NCI-H1092 (cell line): ENCODE measurements at places on chromosomes 4 and X.

- peak; percentile 62 for DNase-seq
Measured at GRCh38 chr4:7295197-7295910, 103.0 kb downstream of the SORCS2 start.

DNA sequence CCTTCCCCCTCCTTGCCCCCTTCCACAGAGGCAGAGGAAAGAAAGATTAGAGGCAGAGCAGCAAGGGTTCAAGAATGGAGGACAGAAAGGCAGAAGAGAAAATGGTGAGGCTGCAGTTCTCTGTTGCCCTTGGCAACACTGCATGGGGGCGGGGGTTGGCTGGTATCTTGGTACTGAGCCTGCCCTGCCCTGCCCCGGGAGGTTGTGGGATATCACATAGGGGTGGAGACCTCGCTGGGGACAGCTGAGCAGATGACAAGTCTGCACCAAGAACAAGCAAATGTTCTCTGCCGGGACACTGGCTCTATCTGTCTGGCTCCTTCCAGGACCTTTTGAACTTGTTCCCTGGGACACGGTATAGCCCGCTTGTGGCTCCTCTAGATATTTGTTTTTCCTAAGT is 39.8 kb downstream of the NHS start:
- DNase-seq: no peak

DNA sequence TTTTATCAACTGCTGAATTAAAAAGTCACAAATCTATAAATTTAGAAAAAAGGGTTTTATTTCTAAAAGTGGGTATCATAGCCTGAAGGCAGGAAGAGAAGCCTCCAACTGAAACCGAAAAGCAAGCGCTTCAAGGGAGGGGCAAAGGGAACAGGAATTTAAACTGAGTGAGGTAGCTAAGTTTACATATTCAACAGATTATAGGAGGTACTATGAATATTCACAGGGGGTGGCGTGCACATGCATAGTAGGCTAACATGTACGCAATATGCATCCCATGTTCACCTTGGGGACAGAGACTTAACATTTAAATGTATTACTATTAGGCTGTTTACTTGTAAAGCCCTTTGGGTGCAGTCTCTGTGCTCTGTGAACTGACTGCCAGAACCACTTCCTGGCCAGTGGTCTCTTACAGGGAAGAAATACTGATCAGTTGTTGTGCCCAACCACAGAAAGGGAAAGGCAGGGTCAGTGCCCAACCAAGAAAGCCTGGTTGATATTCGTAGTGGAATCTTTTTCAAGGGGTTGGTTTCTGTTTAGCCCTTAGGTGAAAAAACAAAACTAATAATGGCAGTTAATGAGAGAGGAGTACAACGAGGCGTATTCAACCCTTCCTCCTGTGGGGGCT is 168.7 kb upstream of the GALNTL6 start:
- DNase-seq: no peak

GRCh38 chr4:5078009-5078408 is 26.7 kb downstream of the STK32B start:
- DNase-seq: no peak

- no peak for DNase-seq
Measured at GRCh38 chr4:2482693-2483092, 13.8 kb downstream of the RNF4 start.

- DNase-seq: no peak
Measured at GRCh38 chr4:165839615-165840333, 33.3 kb upstream of the TLL1 start.

DNA sequence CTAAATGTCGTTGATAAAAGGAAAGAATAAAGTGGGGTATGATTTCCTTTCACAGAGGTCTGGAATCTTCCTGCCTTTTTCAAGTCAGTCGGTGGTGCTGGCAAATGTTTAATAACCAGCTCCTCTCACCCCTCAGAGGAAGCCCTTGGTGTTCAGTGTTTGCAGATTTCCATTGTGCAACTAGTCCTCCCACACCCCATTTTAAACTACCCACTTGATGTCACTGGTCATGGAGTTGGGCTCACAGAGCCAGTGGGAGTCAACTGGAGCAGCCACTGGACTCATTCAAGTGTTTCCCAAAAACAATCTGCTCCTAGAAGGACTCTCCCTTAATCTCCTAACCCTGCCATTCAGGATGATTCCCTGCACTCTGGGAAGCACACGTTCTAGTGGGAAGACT is 149.2 kb downstream of the PTTG2 start:
- DNase-seq: no peak

DNA sequence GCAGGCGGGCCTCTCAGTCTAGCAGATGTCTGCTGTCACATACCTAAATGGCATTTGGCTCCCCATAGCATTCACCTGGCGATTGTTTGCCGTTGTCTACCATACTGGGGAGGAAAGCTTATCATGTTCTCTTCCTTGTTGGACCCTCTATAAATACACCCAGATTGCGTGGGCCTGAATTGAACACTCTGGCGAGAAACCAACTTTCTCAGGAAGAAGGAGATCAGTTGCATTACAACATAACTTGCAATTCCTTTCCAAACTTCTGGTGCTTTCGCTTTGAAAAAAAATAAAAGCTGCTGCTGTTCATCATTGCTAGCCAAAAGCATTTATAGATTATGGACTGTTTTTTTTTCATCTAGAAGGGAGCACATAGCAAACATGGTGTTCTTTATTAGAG is 230.0 kb upstream of the GPC4 start:
- DNase-seq: no peak

DNA sequence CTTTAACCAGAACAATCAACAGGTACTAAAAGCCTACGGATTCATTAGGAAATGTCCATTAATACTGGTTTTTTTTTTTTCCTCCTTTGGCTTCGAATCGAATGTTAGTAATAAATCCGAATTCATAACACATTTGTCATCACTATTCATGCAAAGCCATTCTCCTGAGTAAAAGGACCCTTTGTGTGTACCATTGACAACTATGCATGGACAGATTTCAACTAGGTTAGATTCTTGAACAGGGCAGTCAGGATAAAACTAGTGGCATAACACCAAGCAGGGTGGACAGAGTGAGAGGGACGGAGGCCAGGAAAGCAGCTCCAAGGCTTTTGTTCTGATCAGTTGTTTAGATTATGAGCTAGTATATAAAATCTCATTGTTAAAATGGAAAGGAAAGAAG is 1722.0 kb upstream of the TENM3 start:
- DNase-seq: no peak

- no peak for DNase-seq
Measured at GRCh38 chrX:45143455-45143854, 57.2 kb downstream of the DIPK2B start.

DNA sequence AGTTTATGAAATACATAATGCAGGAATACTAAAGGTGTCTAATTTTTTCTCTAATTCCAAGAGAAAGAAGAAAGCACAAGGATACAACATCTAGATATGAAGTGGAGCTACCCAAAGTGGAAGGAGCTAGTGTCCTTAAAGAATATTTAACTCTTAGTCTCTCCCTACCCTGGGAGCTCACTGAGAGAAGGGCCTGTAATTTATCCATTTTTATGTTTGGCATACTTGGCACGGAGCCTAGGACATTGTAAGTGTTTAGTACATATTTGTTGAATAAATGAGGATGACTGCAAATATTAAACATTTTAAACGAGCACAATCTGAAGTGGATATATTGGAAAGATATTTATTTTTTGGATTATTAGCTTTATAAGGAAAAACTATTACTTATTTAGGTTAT is 674.8 kb downstream of the IQCM start:
- DNase-seq: no peak

DNA sequence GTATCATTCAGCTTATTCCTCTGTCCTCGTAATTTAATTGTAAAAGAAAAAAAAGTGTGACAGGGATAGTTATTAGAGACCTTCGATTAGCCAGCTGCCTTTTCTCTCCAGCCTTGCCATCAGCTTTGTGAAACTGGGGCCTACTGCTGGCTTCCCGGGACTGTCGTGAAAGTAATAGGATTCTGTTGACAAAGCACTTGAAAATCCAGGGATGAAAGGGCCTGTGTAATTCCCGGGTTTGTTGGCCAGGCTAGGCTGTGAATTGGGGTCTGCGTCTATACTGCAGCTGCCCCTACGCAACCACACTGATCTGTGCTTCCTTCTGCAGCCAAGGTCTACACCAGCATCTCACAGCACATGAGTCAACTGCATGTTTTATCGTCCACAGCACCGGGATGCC is 120.4 kb upstream of the SCML1 start:
- DNase-seq: peak; percentile 89

DNA sequence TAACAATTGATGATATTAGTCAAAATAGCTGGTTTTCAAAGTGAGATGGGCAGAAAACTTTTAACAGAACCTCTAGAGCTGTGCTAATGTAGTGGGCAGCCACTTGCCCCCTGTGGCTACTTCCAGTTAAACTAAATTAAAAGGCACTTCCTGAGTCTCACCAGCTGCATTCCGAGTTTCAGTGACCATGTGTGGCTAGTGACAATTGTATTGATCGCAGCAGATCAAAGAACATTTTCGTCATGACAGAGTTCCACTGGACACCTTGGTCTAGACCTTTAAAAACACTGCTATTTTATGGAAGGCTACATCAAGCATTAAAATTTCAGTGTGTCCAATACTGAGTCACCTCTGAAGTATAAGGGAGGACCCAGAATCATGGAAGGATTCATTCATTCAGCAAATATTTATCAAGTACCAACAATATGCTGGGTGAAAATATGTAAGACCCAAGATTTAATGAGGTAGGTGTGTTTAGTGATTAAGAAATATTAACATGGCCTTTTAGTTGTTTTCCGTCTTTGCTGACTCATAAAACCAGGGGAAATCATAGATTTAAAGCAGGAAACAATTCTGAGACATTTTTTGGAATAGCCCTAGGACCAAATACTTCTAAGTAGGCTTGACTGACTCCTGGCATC is 5.1 kb upstream of the FAT1 start:
- no peak for DNase-seq

DNA sequence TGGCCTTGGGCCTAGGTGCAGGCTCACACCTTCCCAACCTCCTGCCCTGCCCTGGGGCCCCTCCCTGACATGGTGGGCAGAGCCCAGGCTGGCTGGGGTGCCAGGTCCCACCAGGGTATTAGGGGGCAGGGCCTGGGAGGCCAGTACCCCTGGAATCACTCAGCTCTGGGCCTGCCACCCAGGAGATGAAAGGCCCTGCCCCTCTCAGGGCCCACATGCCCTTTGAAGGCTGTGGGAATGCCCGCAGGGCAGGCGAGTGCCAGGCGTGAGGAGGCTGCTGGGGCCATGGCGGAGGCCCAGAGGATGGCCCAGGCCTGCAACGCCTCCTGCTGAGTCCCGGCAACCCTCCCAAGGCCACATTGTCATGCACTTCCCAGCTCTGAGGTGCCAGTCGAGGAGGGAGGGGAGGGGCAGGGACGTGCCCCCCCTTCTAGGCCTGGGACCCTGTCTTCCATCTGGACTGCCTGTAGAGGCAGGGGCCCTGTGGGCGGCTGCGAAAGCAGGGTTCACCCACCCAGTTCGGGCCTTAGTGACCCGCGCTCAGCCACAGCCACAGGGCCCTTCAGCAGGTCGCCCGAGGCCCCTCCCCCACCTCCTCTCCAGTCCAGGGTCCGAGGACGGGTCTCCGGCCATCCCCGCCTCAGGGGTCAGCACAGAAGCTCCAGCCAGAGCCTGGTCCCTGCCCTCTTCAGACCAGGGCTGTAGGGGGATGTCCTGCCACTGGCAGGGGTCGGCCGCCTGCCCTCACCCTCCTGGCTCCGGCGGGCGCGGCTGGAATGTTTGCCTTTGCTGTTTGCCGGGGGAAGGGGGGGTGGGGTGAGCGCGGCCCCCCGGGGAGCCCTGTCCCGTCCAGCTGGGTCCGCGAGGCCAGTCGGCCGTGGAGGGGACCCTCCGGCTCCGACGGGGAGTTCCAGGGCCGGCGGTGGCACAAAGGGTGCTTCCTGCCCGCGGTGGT is 26.7 kb upstream of the FGFR3 start:
- DNase-seq: no peak

DNA sequence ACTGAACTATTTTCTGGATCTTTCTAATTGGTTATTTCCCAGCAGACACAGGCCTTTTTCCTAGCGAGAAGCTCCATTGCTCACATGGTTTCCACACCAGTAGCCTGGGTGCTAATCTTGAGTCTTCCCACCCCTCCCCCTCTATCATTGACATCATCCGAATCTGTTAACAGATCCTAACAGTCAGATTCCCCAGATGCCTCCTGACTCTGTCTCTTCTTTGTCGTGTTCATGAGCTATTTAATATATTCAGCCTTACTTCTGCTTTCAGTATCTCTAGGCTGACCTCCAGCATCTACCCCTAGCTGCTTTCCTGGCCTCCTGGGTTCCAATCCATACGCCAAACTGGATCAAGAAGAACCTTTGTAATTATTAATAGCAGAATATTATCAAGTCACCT is 85.0 kb downstream of the CLNK start:
- no peak for DNase-seq

DNA sequence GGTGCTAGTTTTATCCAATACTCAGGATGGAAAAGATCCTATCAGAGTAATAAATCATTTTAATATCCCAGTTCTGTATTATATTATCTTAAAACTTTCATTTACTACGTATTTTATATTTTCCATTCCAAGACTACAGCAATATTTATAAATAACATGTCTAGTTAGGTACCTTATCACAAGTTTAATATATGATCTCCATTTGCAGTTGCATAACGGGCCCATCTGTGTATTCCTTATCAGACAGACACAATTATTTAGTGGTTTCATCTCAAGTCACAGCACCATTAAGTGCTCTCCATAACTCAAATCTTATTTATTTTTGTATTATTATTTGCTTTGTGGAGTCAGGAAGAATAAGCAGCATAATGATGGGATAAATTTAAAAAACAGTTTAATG is 333.9 kb downstream of the SH2D1A start:
- no peak for DNase-seq

DNA sequence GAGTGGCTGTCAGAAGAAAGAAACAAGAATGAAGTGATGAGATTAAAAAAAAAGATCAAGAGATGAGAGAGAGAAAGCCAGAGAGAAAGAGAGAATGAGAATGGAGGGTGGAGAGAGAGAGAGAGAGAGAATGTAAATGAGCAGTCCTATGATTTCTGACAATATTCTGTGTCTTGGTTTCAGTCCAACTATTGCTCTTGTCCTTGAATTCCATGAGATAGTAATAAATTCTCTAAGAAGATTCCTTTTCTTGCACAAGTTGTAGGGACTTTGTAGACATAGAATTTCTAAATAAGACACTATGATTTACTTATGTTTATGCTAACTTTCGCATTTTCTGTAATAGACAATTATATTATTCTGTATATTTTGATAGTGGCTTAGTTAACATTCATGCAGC is 149.6 kb upstream of the CTSO start:
- no peak for DNase-seq

DNA sequence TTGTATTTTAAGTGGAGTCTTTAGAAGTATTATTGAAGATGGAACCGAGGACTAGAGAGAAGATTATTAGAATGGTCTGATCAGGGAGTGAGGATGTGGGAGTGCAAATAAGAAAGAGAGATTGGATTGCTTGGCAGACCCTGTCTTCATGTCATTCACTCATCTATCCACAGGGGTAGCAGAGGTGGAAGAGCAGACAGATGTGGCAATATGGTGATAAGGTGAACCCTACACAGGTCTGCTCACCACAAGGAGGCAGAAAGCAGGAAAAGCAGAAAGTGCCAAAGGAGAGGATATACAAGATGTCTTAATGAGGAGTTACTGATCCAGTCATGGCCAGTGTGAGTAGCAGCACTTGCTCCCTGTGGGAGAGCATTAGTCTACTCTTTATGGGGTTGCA is 129.4 kb downstream of the MAGEE2 start:
- no peak for DNase-seq

GRCh38 chr4:147198411-147199051 is 252.9 kb upstream of the TTC29 start:
- DNase-seq: no peak

GRCh38 chrX:17247144-17247543 is 127.9 kb upstream of the NHS start:
- no peak for DNase-seq
